ENCODE measurements at places on chromosomes 7 and 10. TPM values are rescaled to one million over a fixed set of nuclear protein-coding genes. Genes with fewer than 3 reads are reported as not detected.

- DNase-seq, result no peak
Measured at GRCh38 chr10:123380491-123381085, 226.4 kb downstream of the BUB3 start.

GRCh38 chr10:24448351-24448999, 239.5 kb downstream of the KIAA1217 start:
- no peak for DNase-seq

DNA sequence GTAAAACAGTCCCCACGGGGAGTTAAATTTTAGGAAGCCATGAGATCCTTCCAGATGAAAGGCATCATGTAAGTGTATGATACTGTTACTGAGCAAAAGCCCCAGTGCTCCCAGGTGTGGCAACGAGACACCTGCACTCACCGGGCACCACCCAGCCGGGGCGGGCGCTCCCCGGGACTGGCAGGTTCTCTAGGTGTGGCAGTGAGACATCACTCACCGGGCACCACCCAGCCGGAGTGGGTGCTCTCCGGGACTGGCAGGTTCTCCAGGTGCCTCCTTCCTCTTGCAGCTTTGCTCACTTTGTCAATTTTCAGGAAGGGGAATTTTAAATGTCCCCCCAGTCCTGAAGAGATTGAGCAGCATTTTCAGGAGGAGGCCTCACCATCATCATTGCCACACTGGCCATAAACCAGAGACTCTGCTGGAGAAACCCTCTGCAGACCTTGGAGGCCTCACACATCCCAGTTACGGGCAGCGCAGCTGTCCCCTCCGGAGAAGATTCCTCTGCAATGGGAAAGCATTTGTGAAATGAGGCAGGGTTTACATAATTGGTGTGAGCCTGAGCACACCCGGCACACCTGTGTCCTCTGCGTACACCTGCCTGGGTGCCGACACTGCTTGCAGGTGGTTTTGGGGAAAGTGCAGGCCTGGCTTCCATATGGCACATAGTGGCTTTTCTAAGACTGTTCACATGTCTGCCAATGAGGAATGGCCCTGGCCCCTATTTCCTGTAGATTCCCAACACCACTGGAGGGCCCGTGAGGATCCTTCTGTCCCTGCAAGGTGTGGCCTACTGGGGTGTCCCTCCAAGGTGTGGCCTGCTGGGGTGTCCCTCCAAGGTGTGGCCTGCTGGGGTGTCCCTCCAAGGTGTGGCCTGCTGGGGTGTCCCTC, 191.4 kb downstream of the EBF3 start:
- no peak for DNase-seq

INTS15 gene
- polyA plus RNA-seq, result 28.7 TPM

BMPER gene
- 5.8 TPM for polyA plus RNA-seq

SYT15 gene
- 4.4 TPM for polyA plus RNA-seq

DNA sequence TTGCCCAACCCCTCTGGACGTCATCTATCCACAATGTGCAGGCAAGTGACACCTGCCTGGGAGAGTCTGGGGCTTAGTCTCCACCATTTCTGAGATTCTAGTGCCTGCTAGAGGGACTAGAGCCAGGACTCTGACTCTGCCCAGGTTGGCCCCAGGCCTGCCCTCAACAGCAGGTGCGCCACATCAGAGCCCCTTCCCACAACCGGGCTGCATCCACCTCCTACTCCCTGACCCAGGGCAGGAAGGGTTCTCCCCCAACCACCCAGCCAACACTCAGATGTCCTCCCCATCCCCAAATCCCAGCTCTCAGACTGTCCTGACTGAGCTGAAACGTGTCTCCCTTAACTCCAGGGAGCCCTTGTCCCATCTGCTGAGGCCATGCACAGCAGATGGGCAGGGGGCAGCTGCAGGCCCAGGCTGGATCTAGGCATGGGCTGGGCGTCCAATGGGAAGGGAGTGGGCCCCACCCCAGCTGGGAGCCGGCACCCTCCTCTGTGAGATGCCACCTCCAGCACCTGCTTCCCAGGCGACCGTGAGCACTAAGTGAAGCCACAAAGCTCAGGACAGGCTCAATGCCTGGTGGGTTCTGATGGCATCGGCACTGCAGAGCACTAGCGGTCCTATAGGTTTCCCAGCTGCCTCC, 49.2 kb downstream of the RASGEF1A start:
- no peak for DNase-seq

- DNase-seq, result peak; percentile 60
Measured at GRCh38 chr10:29737074-29737593, 102.4 kb upstream of the SVIL start.

PDK4 gene
- 19.2 TPM for polyA plus RNA-seq

DNA sequence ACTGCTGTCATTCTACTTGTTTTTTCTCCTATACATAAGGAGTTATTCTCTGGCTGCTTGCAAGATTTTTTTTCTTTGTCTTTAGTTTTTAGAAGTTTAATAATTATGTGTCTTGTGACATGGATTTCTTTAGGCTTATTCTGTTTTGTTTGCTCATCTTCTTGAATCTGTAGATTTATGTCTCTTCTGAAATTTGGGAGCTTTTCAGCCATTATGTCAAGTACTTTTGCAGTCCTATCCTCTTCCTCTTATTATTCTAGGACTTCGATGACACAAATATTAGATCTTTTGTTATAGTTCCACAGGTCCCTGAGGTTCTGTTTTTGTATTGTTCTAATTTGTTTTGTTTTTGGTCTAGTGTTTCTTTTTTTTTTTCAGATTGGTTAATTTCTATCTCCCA, 13.9 kb upstream of the SGPL1 start:
- no peak for DNase-seq

DNA sequence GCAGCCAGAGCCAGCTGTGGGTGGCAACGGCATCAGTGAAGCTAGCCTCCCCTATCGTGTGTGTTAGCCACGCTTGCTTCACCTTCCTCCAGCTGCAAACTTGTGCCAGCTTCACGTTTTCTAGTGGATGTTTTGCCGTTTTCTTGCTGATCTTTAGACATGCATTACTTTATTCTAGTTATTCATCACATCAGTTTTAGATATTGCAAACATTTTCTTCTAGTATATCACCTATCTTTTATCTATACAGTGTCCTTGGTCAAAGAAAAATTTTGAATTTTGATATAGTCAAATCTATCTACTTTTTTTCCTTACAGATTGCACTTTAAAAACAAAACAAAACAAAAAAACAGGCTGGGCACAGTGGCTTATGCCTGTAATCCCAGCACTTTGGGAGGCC, 6.7 kb upstream of the PAPOLB start:
- DNase-seq, result no peak

SPDYE9 gene
- 1.9 TPM for polyA plus RNA-seq

DNA sequence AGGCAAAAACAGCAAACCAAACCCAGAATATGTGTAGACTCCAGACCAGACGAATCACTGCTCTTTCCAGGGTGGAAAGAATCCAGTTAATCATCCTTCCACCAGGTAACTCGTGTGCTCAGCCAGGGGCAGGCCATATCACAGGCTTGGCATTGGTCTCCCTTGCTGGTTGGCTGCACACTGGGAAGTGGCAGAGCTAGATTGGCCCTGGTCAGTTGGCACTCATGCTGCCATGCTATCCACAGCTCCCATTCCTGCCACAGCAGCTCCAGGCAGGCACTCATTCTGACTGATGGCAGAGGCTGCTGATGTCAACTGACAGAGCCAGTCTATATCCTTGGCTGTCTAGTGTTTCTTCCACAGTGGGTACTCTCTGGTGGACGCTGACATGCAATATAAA, 9.7 kb upstream of the GDF10 start:
- DNase-seq, result no peak

SLC18A3 gene
- polyA plus RNA-seq, result not detected

GRCh38 chr10:10132009-10132408, 885.7 kb upstream of the CELF2 start:
- no peak for DNase-seq

DNA sequence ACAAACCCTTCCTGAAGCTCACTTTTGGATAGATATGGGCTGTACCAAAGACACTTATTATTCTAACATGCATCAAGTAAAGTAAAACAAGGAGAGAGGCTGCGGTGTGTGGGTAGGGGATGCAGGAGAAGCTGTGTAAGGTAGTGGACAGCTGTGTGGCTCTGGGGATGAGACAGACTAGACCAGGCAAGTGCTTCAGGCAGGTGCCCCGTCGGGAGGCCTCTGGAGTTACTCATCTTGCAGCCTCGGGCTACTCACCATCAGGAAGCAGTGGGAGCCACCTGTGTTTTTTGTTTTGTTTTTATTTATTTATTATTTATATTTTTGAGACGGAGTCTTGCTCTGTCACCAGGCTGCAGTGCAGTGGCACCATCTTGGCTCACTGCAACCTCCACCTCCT, 49.3 kb upstream of the NCAPG2 start:
- no peak for DNase-seq

- DNase-seq, result no peak
Measured at GRCh38 chr7:23714579-23714978, 4.6 kb downstream of the STK31 start.

GRCh38 chr10:119806334-119807130, 66.1 kb downstream of the MCMBP start:
- no peak for DNase-seq

CDC14C gene
- not detected for polyA plus RNA-seq

FAM200A gene
- polyA plus RNA-seq, result 8.9 TPM

- no peak for DNase-seq
Measured at GRCh38 chr10:112650588-112651030, 203.6 kb downstream of the VTI1A start.

- no peak for DNase-seq
Measured at GRCh38 chr7:94146408-94146807, 142.3 kb upstream of the BET1 start.

DNA sequence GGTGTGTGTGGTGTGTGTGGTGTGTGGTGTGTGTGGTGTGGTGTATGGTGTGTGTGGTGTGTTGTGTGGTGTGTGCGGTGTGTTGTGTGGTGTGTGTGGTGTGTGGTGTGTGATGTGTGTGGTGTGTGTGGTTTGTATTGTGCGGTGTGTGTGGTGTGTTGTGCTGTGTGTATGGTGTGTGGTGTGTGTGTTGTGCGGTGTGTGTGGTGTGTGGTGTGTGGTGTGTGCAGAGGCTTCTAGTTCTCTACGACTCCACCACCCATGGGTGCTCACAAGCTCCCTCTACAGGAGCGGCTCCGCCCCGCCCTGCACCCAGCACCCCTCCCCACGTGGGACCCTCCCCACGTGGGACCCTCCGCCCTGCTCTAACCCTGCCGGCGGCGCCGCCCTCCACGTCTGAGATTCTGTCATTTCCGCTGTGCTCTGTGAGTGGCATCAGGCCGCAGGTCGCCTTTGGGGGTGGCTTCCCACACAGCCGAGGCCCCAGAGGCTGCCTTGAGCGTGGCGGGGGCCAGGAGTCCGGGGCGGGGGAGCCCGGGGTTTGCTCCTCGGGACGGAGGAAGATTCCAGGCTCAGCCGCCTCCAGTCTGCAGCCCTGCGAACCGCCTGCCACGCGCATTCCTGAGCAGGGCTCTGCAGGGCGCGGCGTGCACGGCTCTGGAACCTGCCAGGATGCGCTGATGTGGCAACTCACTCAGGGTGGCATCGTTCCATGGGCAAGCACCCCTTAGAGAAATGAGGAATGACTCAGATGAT, 37.0 kb upstream of the DNAJB6 start:
- DNase-seq, result no peak

FRAT1 gene
- polyA plus RNA-seq, result 1.8 TPM

CASD1 gene
- 57.4 TPM for polyA plus RNA-seq

CCDC126 gene
- polyA plus RNA-seq, result 6.4 TPM

- DNase-seq, result no peak
Measured at GRCh38 chr7:35505066-35505465, 189.9 kb downstream of the HERPUD2 start.

SPOCK2 gene
- 3.6 TPM for polyA plus RNA-seq

CALCR gene
- polyA plus RNA-seq, result 11.0 TPM

- peak; percentile 21 for DNase-seq
Measured at GRCh38 chr10:33570495-33570894, 236.0 kb upstream of the NRP1 start.

DNA sequence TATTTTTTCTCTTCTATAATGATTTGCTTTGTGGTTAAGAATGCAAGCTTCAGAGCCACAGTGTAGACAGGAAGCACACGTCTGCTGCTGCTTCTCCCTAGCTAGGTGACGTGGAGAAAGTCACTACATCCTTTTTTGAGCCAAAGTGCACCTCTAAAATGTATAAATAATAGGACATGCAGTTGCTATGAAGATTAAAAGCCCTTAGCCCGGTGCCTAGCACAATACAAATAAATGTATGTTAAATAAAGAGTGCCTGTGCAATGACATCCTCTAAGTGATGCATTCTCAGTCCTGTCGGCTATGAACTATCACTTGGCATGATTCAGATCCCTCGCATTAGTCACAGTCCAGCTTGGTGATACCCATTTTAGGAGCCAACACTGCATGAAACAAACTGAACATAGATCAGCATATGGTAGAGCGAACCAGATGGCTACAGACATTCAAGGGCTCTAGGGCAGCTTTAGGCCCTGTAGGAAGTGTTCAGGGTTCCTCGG, 4.8 kb upstream of the TRDMT1 start:
- DNase-seq, result no peak

Data from hindlimb muscle (tissue), 1 donor.